NCI-H1092 (cell line): ENCODE measurements at places on chromosomes 16 and 17.

- no peak for DNase-seq
Measured at GRCh38 chr17:4074831-4075495, 67.9 kb downstream of the ZZEF1 start.

DNA sequence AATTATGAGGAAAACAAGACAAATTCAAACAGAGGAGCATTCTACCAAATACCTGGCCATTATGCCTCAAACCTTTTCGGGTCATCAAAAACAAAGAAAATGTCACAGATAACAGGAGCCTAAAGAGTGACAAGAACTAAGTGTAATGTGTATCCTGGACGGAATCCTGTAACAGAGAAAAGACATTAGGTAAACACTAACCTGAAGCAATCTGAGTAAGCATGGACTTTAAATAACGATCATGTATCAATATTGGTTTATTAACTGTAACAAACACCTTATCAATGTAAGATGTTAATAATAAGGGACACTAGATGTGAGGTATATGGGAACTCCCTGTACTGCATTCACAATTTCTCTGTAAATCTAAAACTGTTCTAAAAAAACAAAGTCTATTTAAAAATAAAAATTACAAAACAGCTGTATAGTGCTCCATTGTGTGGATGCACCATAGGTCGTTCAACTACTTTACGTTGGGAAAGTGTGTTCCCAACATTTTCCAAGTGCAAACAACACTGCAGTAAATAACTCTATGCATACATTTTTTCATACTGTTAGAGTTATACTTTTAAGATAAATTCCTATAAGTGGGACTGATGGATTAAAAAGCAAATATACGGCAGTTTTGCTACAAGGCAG is 14.8 kb downstream of the CMC2 start:
- no peak for DNase-seq

GRCh38 chr17:36773039-36773438 is 164.2 kb upstream of the LHX1 start:
- no peak for DNase-seq

DNA sequence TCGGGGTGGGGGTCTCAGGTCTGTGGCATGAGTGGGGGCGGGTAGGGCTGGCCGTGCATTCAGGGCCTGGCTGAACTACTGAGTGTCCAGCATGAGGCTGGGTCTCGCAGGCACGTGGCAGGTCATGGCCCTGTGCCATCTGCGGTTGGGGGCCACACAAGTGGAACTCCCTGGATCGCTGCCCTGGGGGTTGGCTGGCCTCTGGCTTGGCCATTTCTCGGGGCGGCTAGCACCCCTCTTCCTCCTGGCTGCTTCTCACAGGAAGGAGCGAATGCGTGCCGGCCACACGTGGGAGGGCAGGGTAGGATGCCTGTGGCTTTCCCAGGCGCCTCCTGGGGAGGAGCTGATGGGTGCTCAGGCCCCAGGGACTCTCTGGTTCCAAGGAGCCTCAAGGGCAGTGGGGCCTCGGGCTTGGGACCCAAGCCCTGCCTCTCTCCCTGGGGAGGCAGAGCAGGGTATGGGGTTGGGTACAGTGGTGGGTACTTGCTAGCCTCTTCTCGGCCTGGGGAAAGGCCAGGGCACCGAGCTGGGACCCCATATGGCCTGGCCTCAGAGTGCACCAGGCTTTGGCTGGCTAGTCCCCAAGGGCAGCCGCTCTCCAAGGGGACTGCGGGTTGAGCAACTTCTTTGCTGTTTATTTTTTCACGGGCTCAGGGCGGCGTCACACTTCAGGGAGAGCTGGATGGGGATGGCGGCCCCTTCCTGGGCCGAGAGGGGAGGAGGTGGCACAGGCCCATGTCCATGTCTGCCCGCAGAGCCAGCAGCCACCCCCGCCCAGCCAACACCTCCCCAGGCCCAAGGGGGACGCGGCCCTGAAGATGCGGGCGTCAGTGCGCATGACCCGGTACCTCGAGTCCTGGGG is 37.5 kb downstream of the ADCY7 start:
- DNase-seq: no peak

GRCh38 chr17:19364699-19365498 is 2.4 kb upstream of the B9D1 start:
- peak; percentile 28 for DNase-seq

- DNase-seq: no peak
Measured at GRCh38 chr17:83171661-83172060, 92.3 kb downstream of the METRNL start.

DNA sequence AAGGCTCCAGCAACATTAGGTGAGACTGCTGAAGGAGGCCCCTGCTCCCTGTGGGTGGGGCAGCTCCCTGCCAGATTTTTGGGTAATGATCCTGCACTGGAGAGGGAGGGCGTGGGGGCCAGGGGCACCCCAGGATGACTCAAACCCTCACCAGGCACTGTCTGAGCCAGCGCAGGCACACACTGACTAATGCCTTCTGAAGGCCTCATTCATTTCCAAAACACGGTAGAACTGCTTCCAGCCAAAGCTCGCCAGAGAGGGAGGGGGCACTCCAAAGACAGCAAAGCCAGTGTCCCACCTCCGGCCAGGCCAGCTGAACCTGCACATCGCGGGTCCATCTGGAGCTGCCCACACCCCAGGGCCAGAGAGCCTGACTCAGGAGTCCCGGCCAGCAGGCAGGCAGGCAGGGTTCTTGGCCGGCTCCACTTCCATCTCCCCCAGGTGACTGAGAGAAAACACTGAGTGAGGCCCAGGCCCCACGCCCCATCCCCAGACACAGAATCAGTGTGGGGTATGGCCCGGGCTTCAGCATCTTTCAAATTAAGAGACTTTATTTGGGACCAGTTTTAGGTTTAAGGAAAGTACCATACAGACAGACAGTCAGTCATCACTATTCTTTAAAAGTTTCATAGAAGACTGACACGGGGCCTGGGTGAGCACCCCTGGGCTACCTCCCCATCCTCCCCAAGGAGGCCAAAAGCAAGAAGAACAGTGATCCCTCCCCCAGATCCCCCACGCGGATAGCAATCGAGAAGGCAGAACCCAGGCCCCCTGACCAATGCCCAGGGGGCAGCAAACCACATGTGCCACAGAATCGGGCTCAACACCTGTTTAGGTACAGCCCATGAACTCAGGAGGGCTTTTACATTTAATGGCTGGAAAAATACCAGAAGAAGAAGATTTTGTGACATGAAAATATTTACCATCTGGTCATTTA is 2.3 kb downstream of the PIEZO1 start:
- DNase-seq: no peak

DNA sequence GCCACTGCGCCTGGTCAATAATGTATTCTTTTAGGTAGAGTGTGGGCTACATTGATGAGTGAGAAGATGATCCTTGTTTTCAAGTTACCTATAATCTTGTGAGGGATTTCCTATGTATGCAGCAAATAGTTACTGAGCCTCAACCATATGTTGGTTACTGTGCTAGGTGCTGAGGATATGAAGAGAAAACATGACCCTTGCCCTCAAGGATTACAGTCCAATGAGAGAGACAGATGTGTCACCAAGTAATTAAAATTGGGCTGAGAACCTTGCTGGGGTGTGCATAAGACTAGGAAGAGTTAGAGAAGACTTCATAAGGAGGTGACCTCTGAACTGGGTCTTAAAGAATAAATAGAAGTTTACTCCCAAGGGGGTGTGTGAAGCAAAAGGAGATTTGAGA is 7.4 kb downstream of the POLR2A start:
- no peak for DNase-seq

- DNase-seq: no peak
Measured at GRCh38 chr17:42414704-42415409, 8.2 kb downstream of the CAVIN1 start.

GRCh38 chr16:23029733-23030420 is 119.4 kb downstream of the USP31 start:
- peak; percentile 19 for DNase-seq

- DNase-seq: no peak
Measured at GRCh38 chr16:88705801-88706228, 393 bp downstream of the RNF166 start.

DNA sequence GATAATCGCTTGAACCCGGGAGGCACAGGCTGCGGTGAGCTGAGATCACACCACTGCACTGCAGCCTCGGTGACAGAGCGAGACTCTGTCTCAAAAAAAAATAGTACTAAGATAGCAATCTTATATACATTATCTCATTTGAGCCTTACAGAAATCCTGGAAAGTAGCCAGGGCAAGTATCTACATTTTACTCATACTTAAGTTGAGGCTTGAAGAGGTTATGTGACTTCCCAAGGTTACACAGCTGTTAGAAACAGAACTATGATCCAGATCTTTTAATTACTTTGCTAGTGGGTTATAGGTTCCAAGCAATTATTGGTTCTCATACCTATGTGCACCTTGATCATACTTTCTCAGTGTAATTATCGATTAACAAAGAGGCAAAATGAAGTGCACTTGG is 15.4 kb downstream of the C17orf78 start:
- no peak for DNase-seq

DNA sequence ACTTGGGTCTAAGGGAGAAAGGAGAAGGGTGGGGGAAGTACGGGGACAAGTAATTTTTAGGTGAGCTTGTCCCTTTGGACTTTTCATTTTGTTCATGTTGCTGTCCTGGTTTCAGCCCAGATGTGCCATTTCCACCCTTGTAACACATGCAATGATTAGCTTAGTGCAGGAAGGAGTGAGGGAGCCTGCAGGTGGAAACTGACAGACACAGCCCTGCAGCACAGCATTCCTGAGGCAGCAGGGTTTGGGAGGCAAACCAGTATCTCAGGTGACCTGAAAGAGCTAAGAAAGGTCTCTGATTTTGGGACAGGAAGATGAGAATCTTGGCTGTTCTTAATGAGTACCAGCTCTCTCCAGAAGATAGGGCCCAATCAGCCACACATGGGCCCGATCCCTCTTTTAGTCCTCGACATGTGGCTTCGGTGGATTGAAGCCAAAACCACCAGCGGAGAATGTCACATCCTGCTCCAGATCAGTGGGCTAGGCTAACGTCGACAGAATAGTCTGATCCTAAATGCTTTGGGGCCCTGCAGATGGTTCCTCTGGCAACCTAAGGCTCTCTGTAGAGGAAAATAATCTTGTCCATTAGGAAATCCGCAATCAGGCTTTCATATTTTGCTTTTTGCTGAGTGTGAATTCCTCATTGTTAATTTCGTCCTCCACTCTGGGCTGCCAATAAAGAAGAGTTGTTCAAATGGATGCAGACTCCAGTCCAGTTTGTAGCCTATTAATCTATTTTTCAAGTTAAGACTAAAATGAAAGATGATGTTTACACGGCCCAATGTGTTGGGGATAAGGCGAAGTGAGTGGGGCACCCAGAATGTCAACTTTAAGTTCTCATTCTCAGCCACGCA is 3.8 kb upstream of the RNF157 start:
- DNase-seq: no peak

GRCh38 chr16:46929378-46930332 is 43.8 kb downstream of the DNAJA2 start:
- peak; percentile 26 for DNase-seq

GRCh38 chr16:10940501-10941079 is 1.7 kb downstream of the DEXI start:
- DNase-seq: no peak

DNA sequence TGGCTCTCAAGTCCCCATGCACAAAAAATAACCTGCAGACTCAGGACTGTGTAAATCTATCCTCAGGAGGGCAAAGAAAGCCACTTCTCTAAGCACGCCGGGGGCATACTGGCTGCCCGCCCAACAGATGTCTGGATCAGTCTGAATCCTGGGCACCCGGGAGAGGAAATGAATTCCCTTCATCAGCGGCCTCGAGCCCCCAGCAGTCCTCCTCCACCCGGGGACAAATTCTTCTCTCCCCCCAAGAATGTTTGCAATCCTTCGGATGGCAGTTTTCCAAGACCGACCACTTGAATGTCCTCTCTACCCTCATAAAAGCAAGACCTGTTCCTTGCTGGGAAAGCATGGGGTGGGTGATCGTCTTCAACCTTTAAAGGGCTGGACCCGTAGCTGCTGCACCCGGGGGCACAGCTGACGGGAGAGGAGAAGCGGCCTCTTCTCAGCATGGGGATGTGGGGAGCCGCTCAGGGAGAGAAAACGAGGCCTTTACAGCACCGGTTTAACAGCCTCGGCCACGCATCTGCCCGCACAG is 9.4 kb upstream of the MAP2K3 start:
- DNase-seq: no peak

- no peak for DNase-seq
Measured at GRCh38 chr17:80798595-80799537, 192.8 kb upstream of the CHMP6 start.

- no peak for DNase-seq
Measured at GRCh38 chr17:75783803-75784472, 668 bp upstream of the UNK start.

DNA sequence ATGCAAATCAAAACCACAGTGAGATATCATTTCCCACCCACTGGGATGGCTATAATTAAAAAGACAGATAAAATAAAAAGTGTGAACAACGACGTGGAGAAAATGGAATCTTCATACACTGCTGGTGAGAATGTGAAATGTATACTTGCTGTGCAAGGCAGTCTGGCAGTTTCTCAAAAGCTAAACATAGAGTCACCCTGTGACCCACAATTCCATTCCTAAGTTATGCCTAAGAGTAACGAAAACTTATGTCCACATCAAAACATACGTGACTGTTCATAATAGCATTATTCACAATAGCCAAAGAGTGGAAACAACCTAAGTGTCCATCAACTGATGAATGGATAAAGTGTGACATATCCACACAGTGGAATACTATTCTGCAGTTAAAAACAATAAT is 38.1 kb upstream of the VPS4A start:
- no peak for DNase-seq

GRCh38 chr16:57800200-57801097 is 1.8 kb downstream of the KIFC3 start:
- no peak for DNase-seq

DNA sequence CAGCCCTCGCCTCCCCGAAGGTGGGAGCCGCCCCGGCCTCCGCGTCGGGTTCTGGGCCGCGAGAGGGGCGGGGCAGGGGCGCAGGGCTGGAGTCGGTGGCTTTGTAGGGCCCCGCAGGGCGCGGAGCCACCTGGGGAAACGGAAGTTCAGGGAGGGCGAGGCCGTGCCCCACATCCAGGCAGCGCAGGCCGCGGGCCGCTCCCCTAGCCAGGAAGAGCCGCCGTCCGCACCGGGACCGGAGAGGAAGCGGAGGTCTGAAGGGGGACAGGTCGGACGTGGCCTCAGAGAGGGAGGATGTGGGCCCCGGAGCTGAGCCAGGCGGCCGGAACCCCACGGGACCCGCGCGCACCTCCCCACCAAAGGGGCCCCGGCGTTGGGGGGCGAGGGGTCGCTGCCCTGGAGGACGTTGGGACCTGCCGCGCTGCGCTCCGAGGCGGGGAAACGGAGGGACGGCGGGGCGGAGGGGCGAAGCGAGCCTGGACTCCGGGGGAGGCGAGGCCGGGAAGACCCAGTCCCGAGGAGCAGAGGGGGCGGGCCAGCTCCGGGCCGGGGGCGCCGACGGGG is 482 bp upstream of the SLC16A3 start:
- DNase-seq: no peak

GRCh38 chr17:81128774-81129173 is 36.5 kb upstream of the PVALEF start:
- DNase-seq: no peak
